ENCODE measurements at places on chromosomes 5 and 9. TPM values are rescaled to one million over a fixed set of nuclear protein-coding genes. Genes with fewer than 3 reads are reported as not detected.

The HEMGN gene
- total RNA-seq: 0.23 TPM

The GNE gene
- total RNA-seq: 26.8 TPM

DNA sequence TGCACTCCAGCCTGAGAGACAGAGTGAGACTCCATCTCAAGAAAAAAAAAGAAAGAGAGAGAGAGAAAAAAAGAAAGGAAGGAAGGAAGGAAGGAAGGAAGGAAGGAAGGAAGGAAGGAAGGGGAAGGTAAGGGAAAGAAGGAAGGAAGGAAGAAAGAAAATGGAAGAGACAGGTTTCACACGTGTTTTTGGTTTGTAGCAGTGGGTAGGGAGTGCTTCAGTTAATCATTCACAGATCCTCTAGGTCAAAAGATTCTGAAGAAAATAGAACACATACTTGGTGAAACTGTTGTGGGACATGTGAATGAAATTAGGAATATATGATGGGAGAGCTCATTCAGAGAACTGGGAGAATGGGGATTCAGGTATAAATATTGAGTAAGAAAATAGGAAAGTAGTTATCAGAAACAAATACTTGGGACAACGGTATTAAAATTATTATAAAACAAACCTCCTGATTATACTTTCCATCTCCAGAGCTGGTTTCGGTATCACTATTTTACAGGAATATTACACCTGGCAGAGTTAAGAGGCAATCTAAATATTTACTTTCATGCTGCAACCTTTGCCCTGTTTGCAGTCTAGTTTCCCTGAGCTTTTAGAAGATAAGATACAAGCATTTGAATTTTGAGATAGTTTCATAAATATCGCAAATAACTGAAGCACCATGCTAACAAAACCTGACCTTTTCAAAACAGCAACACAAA, 37.2 kb downstream of the MARVELD2 start:
- DNase-seq: no peak

DNA sequence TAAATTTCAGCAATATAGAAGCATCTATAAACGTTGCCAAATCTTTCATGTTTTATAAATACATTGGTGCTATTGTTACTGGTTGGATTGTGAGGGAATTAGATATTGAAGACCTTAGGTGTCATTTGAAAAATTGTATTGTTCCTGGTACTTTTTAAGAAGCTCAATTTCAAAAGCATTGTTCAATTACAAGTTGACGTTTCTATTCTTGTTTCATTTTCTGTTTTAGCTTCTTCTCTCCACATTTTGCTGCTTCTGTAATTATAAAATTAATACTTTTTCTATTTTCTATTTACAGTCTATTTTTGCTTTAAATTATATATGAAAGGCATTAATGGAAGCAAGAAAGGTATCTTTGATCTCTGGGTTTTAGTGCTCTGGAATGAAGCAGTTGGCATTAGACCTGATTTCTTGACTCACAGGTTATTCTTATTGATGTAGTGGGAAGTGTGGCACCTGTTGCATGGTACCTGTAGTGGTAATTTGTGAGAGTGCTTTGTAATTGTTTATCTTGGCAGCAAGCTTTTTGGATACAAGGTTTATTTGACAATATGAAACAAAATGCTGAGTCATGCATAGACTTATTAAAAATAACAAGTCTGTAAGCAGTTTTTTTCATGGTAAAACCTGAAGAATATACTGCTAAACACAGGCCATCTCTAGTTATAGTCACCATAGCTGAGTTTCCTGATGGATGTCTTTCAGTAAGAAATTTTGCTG, 13.2 kb downstream of the MACIR start:
- no peak for DNase-seq

GRCh38 chr5:170573114-170573513, 69.3 kb downstream of the KCNIP1 start:
- DNase-seq: no peak

GRCh38 chr5:173029499-173029921, 26.6 kb upstream of the CREBRF start:
- DNase-seq: no peak

- peak; percentile 83 for DNase-seq
These were observed 79.5 kb upstream of the HTR4 start for GRCh38 chr5:148733601-148734438.

- DNase-seq: no peak
These were observed 29.7 kb upstream of the PANK3 start for GRCh38 chr5:168608821-168609220.

DNA sequence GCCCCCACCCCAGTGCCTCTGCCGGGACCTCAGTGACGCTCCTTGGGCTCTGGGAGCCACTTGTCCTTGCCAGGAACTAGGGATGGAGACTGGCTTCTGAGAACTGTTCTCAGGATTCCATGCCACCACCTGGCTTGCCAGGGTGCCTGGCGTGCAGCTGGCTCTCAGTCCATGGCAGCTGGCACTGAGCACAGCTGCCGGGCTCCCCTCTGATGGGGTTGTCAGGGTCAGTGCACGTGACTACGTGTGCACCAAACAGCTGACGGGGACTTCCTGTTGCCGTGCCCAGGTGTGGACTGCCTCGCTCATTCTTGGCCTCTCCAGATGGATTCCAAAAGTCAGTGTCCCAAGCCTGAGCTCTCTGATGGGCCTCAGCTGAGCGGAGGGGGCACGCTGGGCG, 9.4 kb downstream of the KCNT1 start:
- DNase-seq: no peak

DNA sequence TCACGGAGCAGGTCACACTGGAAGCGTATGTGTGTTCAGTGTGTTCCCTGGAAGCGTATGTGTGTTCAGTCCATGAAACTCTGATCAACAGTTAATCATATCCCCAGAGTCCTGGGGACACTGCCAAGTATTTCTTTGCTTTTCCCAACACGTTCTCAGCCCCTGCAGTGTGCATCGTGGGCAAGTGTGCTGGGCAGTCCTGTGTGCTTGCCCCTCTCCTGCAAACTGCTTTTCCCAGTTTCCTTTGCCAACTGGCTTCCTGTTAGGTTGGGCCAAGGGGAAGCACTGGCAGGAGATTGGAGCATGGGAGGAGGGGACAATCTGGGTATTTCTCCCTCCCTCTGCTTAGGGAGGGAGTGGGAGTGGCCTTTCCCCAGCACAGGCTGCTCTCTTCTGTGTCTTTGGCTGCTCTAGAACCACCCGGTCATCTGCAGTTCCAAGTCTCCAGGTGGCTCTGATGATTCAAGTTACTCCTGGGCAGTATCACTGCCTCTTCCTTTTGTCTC, 36.8 kb upstream of the NEK6 start:
- DNase-seq: no peak

GRCh38 chr5:98917433-98917832, 11.4 kb downstream of the CHD1 start:
- no peak for DNase-seq

- DNase-seq: no peak
These were observed 25.0 kb upstream of the MATR3 start for GRCh38 chr5:139268364-139269202.

DNA sequence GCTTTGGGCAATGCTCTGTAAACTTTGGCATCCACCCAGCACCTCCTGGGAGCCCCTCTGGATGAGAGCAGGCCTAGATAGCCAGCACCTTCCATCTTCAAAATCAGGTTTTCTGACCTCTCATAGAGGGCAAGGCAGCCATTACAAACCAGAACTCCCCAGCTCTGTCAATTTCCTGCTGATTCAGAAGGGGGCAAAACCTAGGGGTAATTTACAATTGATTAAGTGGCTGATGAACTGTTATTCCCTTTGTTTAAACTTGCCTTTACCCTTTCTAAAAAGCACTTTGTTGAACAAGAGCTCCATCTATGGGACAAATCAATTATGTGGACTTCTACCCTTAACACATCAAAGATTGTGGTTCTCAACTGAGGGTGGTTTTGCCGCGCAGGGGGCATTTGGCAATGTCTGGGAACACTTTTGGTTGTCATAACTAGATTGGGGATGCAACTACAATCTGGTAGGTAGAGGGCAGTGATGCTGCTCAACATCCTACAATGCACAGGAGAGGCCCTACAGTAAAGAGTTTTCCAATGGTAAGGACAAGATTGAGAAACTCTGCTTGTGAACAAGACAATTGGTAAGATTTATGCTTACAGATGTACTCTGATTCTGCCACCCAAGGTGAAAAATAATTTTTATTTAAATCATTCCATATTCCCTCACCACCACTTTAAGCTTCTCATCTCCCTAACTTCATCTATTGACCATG, 184.1 kb downstream of the MARCHF11 start:
- no peak for DNase-seq

DNA sequence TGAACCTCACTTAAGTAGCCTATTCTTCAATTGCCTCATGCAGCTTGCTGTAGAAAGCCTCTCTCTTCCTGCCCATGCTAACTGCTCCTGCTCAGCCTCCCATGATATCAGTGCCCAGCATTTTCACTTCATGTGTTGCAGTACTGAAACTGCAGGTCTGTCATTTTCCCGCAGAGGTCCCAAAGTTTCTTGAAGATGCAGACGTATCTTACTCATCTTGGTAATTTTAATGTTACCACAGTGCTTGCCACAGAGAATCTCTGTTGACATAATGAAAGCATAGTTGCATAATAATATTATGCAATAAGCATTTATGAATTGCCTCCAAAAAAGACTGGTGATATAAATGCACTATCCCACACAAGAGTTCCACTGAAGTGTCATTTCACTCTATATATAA, 561.1 kb upstream of the DAP start:
- peak; percentile 13 for DNase-seq

- no peak for DNase-seq
These were observed 37.8 kb downstream of the GHR start for GRCh38 chr5:42461033-42461432.

DNA sequence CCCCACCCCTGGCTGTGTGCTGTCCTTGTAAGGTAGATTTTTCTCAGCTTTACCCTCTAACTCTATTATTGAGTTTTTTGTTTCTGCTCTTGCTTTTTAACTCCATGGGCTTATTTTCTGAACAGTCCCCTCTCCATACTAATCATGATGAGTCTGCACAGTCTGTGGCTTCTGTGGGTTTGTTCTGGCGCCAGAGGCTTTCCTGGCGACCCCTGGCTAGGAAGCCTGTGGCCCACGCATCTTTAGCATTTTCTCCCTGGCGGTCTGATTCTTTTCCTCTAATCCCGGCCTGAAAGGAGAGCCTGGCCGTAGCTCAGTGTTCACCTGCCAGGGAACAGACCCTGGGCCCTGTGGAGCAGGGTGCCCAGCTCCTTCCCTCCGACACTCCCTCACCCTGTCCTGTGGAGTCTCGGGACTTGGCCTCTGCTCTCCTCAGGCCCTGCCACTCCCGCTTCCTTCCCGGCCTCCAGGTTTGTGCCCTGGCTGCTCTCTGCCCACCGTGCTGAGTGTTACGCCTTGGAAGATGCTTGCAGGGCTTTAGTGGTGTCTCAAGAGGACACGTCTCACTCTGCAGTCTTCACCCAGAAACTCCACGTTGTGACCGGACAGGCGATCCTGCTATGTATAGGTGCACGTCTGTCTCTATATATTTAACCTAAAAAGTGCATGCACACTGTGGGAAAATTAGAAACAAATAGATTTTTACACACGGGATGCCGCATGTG, 31.7 kb upstream of the LRRC14B start:
- DNase-seq: peak; percentile 3

GRCh38 chr5:18744441-18744840, 1110.2 kb downstream of the TAF11L14 start:
- no peak for DNase-seq

GRCh38 chr9:127566351-127567001, 45.6 kb upstream of the STXBP1 start:
- DNase-seq: no peak

DNA sequence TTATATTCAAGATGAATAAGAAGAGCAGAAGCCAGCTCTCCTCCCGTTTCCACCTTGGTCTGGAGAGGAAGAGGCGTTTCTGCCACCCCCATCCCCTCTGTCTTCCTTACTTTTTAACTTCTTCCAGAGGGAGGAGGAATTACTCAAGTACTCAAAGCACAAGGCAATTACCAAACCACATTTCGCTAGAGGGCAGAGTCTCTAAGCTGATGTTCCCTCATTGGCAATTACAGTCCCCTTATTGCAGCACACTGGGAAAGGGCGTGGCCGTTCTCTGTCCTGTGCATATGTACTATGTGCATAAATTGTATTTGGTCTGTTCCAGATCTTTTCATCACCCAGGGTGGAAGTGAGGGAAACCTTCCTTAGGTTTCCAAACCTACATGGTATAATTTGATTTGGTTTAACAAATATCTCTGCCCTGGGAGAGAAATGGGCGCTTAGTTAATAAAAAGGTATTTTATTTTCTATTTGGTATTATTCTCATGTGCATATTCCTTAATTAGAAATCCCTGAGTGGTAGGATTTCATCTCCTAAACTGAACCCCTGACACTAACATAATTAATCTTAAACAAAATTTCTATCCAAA, 29.8 kb upstream of the ALDOB start:
- DNase-seq: no peak

GRCh38 chr9:85339338-85339737, 402.4 kb downstream of the AGTPBP1 start:
- no peak for DNase-seq

DNA sequence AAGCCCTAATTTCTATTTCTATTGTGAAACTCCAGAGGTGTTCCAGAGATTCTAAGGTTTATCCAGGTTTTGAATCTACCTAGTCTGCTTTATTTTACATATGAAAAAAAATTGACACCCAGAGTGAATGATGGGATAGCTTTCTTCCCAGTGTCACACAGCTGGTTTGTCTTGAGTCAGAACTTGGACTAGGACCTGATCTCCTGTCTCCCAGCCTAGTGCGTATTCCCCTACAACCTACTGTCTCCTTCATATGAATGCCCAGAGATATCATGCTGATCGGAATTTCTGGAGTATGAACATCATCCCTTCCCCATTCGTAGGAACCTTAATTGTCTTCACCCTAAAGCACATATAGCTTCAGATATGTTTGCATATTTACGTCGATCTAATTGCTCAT, 524.2 kb downstream of the SPATA31D1 start:
- DNase-seq: no peak

- no peak for DNase-seq
These were observed 395.7 kb downstream of the TLE1 start for GRCh38 chr9:81293651-81294050.

- DNase-seq: no peak
These were observed 7.4 kb upstream of the DCTN4 start for GRCh38 chr5:150766251-150766650.

GRCh38 chr9:9790216-9790872, 822.5 kb downstream of the PTPRD start:
- peak; percentile 17 for DNase-seq

DNA sequence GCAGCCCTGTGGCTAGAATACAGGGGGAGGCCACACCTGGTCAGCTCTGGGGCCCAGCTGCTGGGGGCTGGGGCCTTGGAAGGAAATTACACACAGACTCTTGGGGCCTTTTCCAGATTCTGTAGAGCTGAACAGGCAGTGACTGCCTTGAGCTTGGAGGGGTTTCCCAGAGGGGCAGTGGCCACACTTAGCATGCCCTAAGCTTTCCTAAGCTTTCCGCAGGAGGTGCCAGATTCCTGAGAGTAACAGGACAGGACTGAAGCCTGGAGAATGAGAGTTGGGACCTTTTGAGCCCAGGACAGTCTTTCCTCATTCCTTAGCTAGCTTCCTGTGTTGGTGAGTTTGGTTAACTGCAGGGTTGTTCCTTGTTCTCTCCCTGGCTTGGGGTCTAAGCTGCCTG, 1.4 kb downstream of the TBC1D13 start:
- DNase-seq: no peak
